Fibroblast of skin of back (primary cell): ENCODE measurements at places on chromosomes 16 and 17.

DNA sequence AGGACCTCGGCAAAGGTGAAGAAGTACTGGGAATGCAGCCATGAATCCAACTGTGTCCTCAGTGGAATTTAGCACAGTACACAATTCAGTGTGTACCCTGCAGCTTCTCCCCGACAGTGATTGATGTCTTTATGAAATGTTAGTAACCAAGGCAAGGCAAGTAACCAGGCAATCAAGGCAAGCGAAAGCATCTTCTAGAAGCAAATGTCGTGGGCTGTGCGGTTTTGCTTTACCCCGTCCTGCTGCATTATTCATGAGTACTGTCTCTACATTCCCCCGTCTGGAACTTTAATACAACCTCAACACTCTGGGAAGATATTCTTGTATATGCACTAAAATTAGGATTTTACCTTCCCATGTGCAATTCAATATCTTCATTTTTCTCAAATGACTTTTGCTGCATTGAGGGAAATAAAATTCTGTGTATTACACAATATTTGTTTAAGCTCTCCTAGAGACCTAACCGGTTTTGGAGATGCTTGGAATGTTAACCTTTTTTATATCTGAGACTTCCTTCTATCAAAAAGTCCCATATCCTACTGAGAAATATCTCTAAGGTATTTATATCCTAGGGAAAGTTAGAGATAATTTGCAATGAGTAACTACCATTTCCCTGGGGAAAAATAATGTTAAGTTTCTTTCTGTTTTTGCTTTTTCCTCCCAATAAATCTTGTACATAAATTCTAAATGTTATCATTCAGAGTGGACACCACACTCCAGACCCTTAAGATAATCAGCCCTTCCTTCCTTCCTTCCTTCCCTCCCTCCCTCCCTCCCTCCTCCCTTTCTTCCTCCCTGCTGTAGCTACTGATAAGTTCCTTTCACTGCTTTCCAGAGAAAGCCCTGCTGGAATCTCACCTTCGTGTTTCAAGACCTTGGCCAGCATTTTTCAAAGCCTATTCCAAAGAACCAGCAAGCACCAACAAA is 51.9 kb upstream of the ADORA2B start:
- peak; percentile 51 for DNase-seq

- DNase-seq, result peak; percentile 64
Measured at GRCh38 chr16:10876799-10877341, at the start of gene CIITA. CIITA (plus strand) TSS chr16:10877202; CDS start chr16:10877331, 129 bp downstream.

GRCh38 chr16:50293994-50294855 is 27.9 kb downstream of the ADCY7 start:
- no peak for DNase-seq

DNA sequence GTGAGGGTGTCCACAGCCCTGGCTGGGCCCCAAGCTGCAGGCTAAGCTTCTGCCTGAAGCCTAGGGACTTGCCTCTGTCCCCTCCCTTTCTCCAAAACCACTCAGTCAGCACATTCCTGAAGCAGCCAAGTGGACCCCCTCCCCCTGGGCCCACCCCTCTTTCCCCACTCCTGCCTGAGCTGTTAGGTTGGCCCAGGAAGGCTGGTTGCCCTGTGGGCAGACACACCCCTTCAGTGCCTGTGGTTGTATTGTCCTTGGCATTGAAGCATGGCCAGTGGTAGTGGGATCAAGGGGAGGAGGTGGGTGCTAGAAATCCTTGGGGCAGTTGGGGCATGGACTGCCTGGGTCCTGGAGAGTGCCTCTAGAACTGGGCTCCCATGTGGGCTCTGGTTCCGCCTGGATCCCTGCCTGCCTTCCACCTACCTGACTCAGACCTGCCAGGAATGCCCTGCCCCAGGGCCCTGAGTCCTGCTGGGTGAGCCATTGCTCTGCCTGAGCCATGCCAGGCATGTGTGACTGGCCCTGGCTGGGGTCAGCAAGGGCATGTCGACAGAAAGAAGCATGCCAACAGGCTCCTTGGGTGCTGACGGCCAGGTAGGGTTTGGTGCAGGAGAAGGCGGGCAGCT is 2.1 kb downstream of the TRAF4 start:
- no peak for DNase-seq
